Left ventricle myocardium inferior (tissue), 1 donor: ENCODE measurements at places on chromosomes 3 and 15.

- DNase-seq = peak; percentile 78
Observed at GRCh38 chr3:13077431-13078162, 4.4 kb upstream of the IQSEC1 start.

DNA sequence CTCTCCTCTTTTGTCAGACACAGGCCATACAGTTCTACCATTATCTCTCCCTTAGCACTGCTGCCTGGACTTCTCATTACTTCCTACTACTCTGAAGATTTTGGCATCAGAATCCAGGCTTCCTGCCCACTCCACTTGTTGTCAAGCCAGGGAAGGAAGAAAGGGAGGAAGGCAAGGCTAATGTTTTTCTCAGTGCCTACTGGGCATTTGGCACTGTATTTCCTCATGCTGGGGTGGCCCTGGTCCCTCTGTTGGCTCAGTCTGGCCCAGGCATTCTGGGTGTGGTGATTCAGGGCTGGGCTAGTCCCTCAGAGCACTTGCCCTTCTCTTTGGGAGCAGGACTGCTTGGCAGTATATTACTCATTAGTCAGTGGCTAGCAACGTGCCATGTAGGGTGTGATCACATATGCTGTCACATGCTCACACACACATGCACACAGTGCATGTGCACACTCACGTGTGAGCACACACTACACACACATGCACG lies 52.9 kb downstream of the BSN start:
- no peak for DNase-seq

DNA sequence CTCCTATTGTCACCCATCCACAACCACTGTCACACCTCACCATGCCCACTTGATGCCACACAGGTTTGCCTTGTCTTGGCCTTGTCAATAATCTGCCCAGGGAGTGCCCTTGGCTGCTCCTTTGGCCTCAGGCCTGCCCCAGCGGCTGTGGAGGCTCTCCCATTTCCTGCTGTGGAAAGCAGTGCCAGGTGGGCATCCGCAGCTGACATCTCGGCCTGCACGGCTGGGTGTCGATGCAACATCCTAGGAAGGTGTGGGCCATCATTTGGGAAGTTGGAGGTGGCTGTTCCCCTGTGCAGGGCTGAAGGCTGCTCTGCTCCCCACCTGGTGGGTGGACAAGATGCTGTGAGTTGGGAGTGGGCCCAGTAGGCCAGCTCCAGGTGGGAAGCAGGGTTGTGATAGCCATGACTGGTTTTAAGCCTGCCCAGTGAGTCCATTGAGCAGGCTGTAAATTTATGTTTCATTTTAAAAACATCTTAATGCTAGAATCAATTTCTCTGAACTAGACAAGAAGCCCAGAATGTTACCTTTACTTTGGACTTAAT lies 12.5 kb downstream of the DNAH1 start:
- DNase-seq = no peak

GRCh38 chr3:53483821-53484220 lies 10.6 kb upstream of the CACNA1D start:
- no peak for DNase-seq

DNA sequence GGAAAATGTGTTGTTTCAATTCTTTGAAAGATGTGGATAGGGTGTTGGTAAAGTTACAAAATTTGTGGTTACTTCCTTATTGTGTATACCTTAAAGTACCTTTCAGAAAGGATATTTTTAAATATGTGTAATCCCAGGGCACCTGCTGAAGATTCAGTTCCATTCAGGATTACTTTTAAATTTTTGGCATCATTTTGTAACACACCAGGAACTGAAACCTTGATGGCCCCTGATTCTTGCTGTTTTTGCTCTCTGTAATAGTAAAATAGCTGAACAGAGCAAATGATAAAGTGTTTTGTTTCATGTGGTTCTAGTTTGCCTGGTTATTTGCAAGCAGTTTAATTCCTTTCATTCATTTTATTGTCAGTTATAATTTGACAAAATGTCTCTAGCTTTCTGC lies 160.9 kb downstream of the KLHL25 start:
- DNase-seq = no peak

GRCh38 chr15:42289166-42289565 lies 15.9 kb upstream of the TMEM87A start:
- DNase-seq = no peak

DNA sequence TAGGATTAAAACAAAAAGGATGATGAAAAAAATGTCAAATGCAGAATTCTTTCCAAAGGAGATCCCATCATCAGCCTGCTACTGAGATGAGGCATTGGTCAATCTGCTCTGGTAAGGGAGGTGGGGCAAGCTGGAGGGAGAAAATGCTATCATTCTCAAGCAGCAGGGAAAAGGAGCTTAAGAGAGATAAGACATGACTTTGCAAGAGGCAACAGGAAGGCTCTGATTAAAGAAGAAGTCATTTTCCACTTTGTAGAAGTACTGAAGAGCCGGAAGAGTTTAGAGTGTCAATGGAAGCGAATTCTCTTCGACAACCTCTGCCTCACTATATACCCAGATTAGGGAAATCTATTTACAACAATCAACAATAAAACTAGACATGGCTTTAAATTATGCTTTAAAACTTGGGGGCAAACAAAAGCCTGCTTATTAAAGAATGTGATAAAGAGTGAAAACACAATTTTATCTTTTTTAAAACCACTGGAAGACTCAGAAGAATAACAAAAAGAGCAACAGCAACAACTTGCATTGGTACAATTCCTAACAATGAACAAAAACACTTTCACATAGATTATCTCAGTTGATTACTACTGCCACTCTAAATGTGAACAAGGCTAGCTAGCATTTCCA lies 81.8 kb upstream of the NANOGP8 start:
- no peak for DNase-seq

DNA sequence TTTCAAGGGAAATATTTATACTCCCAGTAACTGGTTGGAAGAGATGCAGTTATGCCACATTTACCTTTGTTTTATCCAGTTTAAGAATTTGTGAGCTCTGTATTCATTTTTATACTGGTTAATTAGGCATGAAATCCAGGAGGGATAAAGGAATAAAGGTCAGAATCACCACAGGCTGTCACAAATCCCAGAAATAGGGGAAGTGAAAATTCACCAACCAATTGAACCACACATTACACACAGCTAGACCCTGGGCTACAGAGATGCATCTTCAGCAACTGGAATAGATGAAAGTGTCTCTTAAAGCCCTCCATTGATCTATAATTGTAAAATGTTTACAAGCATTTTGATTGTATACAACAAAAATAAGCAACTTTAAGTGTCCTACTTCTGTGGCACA lies 18.5 kb downstream of the SERPINI1 start:
- DNase-seq = no peak

DNA sequence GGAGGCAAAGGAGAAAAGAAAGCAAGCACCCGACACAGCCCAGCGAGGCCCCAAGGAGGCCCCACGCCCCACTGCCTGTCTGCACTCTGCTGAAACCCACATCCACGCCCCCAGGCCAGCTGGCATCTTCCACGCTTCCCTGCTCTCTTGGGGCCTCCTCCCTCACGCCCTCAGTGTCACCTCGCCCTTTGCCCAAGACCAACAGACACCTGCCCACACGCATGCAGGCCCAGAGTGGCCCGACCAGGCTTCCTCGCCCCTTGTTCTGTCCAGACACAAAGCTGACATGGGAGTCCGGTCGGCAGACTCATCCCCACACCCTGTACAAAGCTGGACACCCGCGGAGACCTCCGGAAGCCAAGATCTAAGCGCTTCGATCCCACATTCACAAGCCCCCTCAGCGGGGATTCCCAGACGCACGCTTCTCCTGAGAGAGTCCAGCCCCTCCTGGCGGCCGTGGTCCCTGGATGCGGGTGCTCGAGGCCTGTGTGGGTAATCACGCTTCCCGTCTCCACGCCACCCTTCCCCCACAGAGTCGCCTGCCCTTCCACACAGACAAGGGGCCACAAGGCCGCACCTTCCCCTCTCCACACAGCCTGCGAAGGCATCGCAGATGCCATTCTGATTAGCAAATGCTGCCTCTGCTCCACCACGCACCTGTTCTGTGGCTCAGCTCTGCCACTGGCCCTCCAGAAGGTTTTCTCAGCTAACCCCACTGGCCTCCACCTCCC lies 176.6 kb downstream of the XXYLT1 start:
- DNase-seq = peak; percentile 12

DNA sequence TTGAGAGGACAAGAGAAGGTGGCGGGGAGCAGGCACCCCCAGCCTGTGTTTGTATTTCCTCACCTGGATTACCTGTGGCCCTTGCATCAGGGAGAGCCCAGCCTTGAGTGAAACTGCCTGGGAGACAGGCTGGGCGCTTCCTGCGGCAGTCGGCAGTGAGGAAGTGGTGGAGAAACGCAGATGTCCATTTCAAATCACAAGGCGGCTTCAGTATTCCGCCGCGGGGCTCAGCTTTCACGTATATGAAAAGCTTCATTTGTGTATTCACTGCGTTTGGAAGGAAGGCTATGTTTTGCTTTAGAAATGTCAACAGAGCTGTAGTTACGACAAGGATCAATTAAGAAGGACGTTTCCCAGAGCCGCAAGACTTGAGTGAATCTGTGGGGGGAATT lies 167.4 kb upstream of the CTDSPL start:
- no peak for DNase-seq

DNA sequence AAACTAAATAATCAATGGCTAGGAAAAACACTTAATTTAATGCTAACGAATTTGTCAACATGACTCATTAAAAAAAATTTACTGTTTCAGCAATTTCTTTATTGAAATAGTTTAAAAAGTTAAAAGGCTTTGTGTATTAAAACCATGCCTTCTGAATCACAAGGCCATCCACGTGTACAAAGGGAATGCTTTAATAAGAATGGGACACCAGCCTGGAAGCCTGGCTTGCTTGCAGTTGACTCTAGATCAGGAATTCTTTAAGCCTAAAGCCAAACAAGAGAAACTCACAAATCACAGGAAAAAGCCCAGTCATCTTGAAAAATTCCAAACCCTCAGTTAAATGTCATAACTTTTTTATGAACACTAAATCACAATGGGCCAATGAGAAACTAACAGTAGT lies 137.6 kb downstream of the PEAK1 start:
- no peak for DNase-seq

- DNase-seq = peak; percentile 83
Observed at GRCh38 chr15:90869601-90870353, 1.4 kb downstream of the FURIN start.

- DNase-seq = no peak
Observed at GRCh38 chr3:13838421-13838820, 41.5 kb downstream of the WNT7A start.

DNA sequence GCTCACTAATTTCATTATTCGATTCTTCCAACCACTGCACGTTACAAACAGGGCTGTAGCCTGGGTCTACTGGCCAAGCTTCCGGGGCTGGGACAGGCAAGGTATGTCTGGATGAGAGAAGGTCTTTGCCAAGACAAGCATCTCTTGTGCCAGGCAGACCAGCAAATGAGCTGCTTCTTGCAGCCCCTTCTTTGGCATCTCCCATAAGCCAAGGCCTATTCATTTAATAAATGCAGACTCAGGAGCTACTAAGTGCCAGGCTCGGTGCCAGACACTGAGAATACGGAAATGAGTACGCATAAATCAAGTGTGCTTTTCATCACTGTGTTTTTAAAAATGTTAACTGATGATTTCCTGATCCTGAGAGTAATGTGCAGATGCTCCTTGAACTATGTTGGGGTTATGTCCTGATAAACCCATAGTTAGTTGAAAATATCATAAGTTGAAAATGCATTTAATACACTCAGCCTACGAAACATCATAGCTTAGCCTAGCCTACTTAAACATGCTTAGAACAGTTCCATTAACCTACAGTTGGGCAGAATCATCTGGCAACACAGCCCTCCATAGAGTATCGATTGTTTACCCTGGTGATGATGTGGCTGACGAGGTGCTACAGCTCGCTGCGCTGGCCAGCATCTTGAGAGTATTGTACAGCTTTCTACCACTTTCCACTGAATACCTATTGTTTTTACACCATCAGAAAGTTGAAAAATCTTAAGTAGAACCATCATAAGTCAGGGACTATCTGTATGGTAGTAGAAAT lies 135.0 kb upstream of the CTDSPL start:
- no peak for DNase-seq
